Femur (tissue), 1 donor: ENCODE measurements at places on chromosomes 7 and 10.
A peak's percentile ranks its signal among the peaks of the same experiment; 100 is the strongest.

- DNase-seq: no peak
These were observed 127.8 kb upstream of the PPIF start for GRCh38 chr10:79219322-79219957.

DNA sequence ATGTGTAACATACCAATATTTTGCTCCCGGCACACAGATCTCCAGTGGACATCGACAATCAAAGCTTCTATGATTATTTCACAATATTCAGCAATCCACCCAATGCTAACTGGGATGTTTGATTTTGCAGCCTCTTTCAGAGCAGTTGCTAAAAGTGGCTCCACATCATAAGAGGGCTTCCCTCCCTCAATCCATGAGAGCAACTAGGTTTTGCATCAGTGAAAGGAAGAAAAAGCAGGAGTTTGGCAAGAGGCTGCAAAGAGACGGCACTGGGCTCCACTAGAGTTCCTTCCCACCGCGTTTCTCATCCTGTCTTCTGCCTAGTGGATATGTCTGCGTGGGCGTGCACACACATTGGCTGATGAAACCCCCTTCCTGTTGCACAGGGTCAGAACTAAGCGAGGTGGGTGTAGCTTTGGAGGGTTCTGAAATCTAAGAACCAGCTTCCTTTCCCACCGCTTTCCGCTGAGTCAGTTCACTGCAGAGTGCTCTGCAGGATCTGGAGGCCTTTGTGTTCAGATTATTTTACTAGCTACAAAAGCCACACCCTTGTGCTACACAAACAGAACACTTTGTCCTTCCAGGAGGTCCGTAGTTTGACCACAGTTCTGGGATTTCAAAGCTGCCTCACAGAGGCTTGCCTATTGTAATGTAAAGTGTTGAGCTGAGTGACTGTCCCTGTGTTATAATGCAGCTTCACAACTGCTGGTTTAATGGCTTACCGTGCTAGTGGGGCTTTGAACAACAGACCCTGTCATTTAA is 28.1 kb downstream of the ARL4A start:
- DNase-seq: peak; percentile 82

DNA sequence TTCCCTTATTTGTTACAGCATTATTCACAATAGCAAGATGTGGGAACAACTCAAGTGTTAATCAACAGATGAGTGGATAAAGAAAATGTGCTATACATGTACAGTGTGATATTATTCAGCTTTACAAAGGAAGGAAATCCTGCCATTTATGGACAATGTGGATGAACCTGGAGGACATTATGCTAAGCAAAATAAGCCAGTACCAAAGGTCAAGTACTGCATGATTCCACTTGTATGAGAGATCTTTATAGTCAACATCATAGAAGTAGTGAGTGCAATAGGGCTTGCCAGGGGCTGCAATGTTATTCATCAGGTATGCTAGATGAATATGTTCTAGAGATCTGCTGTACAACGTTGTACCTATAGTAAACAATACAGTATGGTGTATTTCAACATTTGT is 138.5 kb upstream of the AGR3 start:
- DNase-seq: no peak

DNA sequence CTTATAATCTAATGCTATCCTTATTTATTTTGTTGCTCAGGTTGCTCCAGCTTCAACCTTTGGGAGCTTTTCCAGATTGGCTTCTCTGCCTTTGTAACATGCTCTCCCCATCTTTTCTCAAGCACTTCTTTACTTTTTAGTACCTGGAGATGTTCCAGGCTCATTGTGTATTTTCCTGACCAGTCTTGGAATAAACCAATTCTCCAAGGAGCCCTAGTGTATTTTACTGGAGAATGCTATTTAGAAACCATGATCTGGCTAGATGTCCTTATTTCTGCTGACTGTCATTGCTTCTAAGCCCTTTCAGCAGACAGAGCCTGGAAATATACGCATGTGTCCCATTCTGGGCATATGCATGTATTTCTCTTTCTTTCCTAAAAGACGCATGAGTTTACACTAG is 95.7 kb downstream of the EMX2 start:
- DNase-seq: no peak

- no peak for DNase-seq
These were observed 772.4 kb downstream of the GRID1 start for GRCh38 chr10:85594239-85594638.

- no peak for DNase-seq
These were observed 1203.2 kb downstream of the SORCS3 start for GRCh38 chr10:105844241-105844640.

GRCh38 chr7:108120196-108120595 is 10.0 kb downstream of the LAMB4 start:
- no peak for DNase-seq

DNA sequence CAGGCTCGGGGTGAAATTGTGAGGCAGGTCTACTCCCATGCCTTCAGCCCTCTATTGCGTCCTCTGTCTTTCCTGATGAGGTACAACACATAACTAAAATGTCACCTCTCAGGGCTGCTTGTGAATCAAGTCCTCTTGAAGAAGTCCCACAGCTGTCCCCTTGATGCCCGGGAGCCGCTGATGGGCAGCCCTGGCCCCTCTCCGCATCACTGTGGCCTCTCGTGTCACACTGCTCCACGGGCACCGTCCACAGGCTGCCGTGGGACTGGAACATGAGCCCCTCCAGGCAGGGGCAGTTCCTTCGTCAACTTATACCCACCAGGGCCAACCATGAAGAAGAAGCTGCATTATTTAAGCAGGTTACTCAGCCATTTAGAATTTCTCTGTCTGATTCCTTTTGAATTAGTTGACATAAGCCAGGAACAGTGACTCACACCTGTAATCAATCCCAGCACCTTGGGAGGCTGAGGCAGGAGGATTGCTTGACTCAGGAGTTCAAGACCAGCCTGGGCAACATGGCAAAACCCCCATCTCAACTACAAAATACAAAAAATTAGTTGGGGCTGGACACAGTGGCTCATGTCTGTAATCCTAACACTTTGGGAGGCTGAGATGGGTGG is 58.5 kb upstream of the UBE3C start:
- no peak for DNase-seq

DNA sequence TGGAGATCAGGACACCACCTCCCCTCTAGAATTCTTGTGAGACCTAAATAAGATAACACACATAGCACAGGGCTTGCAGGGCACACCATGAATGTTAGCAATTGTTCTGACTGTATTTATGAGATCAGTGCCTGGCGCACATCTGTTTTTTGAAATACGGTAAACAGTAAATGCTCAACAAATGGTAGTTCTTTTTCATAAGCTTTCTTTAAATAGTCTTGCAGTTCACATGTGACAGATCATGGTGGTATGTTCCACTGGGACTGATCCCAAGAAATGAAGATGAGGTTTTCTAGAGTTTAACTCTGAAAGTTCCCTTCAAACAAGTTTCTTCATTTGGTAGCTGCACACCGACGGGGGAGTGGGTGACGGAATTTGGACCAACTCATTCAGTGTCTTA is 34.8 kb downstream of the CREB5 start:
- DNase-seq: no peak

DNA sequence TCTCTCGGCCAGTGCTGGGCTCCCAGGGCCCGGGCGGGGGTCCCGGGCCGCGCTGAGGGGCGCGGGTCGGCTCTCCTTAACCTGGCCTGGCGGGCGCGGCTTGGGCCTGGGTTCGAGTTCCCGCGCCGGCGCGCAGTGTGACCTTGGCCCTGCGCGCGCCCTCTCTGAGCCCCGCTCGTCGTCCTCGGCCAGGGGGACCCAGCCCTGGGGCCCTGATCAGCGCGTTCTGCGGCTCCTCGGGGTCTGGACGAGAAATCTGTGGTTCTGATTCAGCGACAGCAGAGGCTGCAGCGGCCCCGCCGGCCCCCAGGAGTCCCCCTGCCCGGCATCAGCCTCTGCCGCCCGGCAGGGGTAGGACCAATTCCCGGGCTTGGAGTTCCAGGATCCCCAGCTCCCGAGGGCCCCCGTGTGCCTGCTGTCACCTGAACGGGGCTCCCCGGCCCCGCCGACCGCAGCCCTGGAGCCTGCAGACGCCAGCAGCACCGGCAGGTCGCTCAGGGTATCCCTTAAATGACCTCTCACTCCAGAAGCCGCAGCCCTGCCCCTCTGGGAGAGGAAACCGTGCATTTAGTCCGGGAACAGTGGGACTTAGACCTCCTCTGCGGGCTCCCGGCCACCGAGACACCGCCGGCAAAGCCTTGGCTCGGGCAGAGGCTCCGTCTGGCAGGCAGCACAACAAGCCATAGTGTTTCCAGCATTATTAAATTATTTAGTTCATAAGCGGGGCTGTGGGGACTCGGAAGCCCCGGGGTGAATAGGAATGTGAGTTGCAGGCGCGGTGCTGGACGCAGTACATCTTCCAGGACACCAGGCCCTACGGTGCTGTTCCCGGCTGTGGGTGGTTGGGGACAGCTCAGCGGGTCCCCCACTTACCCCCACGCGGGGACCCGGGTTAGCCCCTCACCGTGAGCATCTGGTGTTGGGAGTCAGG is 572 bp downstream of the CHST12 start:
- DNase-seq: peak; percentile 62

GRCh38 chr7:46537191-46537905 is 616.3 kb upstream of the IGFBP3 start:
- peak; percentile 42 for DNase-seq

GRCh38 chr10:106997721-106998120 is 166.8 kb downstream of the SORCS1 start:
- DNase-seq: peak; percentile 29

DNA sequence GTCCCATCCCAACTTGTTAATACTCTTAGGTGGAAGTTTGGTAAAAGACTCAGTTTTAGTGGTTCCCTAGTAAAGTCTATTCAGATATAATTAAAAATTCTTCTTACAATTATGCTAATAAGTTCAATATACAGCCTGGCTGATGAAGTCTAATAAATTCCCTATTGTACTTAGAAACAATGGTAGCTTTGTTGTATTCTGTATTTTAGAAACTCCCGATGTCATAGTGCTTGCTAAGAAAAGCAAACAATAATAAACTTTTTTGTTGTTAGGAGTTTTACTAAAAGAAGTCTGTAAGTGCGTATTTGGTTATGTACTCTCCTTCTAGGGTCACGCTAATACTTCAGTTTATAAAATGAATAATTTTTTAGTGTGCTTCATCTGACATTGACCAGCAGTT is 206.8 kb downstream of the VTI1A start:
- no peak for DNase-seq

GRCh38 chr7:155602750-155603149 is 41.7 kb upstream of the RBM33 start:
- no peak for DNase-seq

DNA sequence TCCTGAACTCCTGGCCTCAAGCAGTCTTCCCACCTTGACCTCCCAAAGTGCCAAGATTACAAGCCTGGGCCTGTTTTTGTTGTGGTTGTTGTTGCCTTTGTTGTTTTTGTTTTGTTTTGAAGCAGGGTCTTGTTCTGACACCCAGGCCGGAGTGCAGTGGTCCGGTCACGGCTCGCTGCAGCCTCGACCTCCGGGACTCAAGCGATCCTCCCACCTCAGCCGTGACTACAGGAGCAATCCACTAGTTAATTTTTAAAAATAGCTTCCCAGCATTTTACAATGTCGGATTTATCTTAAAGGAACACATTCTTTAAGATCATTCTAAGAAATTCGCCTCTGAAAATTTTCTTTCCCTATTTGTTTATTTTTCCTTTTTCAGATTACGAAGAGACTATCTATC is 27.7 kb upstream of the AP5Z1 start:
- no peak for DNase-seq

DNA sequence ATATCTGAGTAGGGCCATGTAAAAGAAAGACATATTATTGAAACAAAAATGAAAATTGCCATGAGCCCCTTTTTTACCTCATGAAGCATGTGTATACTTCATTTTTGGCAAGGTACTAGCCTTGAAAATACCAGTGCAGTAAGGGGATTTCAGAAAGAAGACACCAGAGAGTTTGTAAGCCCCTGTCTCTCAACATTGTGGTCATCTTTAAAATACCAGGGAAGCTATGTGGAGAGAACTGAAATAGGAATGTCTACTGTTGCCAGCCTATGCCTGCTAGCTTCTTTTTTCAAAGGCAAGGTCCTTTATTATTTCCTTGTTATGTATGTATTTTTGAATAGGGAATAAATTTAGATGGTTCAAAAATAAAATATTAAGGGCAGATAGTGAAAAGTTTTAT is 57.8 kb downstream of the CASD1 start:
- no peak for DNase-seq

- DNase-seq: peak; percentile 88
These were observed at the start of gene IFIT5 for GRCh38 chr10:89414146-89414878. Gene IFIT5 (plus strand): TSS chr10:89414568. CDS start chr10:89414799, 231 bp downstream.

DNA sequence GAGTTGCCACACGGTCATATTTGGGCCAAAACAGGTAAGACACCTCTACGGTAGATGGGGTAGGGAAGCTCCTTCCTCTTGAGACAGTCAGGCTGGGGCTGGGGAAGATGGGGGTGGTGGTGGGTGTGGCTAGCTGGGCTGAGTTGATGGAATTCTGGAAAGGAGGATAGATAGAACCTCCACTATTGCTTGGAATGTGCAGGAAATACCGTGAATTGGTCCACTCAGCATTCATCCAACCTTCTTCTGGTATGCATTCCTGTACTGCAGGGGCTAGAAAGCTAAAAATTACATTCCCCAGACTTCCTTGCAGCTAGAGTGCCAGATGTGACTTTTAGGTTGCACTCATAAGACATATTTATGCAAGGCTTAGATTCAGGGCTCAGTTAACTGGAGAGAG is 24.8 kb downstream of the TLX1 start:
- no peak for DNase-seq

GRCh38 chr7:31408140-31408729 is 67.7 kb upstream of the NEUROD6 start:
- no peak for DNase-seq

GRCh38 chr7:16428182-16428581 is 6.8 kb upstream of the CRPPA start:
- no peak for DNase-seq

- no peak for DNase-seq
These were observed 44.5 kb upstream of the ELMO1 start for GRCh38 chr7:37493123-37493522.
